Lung microvascular endothelial cell (primary cell): ENCODE measurements at places on chromosomes 2 and 18. TPM values are rescaled to one million over a fixed set of nuclear protein-coding genes. Genes with fewer than 3 reads are reported as not detected.
A peak's percentile ranks its signal among the peaks of the same experiment; 100 is the strongest.

- no peak for DNase-seq
Measured at GRCh38 chr2:45506756-45507155, 104.3 kb downstream of the SRBD1 start.

DNA sequence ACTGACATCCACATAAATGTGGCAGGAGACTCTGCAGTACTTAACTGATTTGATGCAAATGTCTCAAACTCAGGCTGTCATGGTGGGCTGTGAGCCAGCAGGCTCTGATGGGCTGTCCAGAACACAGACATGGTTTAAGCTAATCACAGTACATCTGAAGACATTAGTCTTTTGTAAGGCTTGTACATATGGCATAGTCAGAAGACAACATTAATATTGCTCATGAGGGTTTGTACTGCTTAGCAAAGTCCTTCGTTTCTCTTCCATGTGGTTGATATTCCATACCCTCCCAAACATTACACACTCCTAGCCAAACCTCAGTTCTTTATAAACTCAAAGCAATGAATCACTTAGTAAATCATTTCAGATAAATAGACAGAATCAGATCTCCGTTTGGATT, 330.6 kb downstream of the RND3 start:
- DNase-seq, result no peak

GRCh38 chr2:177902395-177903163, 170.0 kb downstream of the PDE11A start:
- DNase-seq, result no peak

GRCh38 chr2:70830366-70830765, 5.2 kb downstream of the CD207 start:
- peak; percentile 18 for DNase-seq

DNA sequence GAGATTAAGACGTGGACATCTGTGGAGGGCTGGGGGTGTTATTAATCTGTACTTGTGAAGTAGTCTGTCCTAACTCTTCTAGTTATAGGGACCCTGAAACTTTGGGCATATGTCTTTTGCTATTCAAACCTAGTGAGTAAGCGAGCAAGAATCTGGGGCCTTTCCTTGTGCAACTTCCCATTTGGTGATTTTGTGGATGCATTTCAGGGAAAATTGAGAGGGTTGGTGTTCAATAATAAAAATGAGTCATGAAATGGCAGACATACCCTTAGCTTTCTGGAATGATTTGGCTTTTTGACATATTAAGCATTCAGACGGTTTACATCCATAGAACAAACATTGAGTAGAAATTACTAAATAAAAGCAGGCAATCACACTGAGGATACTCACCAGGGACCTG, 17.0 kb downstream of the COL4A4 start:
- DNase-seq, result no peak

DNA sequence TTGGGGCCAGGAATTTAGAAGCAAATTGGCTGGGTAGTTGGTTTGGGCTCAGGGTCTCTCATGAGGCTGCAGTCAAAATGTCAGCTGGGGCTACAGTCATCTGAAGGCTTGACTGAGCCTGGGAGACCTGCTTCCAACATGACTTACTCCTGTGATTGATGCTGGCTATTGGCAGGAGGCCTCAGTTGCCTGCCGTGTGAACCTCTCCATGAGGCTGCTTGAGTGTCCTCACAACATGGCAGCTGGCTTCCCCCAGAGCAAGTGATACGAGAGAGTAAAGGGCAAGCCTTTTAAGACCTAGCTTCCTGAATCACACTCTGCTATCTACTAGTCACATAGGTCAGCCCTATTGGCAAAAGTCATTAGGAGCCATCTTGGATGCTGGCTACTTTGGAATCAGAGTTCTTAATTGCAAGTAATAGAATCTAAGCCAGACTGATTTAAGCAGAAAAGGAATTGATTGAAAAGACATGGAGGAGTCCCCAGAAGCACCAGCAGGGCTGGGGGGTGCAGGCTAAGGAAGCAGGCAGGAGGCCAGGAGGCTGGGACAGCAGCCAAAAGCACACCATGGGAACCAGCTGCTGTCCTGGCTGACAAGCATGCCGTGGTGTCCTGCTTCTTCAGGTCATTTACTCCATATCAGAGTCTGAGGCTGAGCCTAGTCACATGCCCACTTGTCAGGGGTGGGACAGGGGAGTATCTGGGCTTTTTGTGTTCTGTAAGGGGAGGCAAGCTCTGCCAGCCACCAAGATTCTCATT, 7.8 kb upstream of the GIGYF2 start:
- peak; percentile 67 for DNase-seq

- no peak for DNase-seq
Measured at GRCh38 chr2:231394211-231395141, 1.0 kb upstream of the B3GNT7 start.

GRCh38 chr2:59947917-59948541, 605.4 kb downstream of the BCL11A start:
- DNase-seq, result no peak

GRCh38 chr2:46308081-46308480, 10.9 kb downstream of the EPAS1 start:
- DNase-seq, result peak; percentile 20

GRCh38 chr2:39996653-39997080, 217.6 kb upstream of the THUMPD2 start:
- DNase-seq, result no peak

- no peak for DNase-seq
Measured at GRCh38 chr18:5527603-5528002, 16.2 kb downstream of the EPB41L3 start.

GRCh38 chr2:228367356-228367755, 185.9 kb upstream of the SPHKAP start:
- DNase-seq, result no peak

- no peak for DNase-seq
Measured at GRCh38 chr2:65386344-65386743, 46.1 kb downstream of the SPRED2 start.

The LCT gene
- not detected in 2 replicates for total RNA-seq

The LYPD6 gene
- total RNA-seq, result 3.7 and 7.5 TPM in 2 replicates

The OSBPL6 gene
- 2.4 and 4.0 TPM in 2 replicates for total RNA-seq
